Cardiac fibroblast (primary cell): ENCODE measurements at places on chromosomes 16 and 17.

GRCh38 chr16:47565454-47565853, 104.3 kb downstream of the PHKB start:
- peak; percentile 77 for DNase-seq

GRCh38 chr16:4097826-4098240, 18.4 kb downstream of the ADCY9 start:
- DNase-seq, result peak; percentile 76

GRCh38 chr16:57341441-57342303, 16.9 kb upstream of the CCL22 start:
- DNase-seq, result peak; percentile 90

GRCh38 chr16:84884596-84885341, 65.0 kb downstream of the CRISPLD2 start:
- peak; percentile 44 for DNase-seq

DNA sequence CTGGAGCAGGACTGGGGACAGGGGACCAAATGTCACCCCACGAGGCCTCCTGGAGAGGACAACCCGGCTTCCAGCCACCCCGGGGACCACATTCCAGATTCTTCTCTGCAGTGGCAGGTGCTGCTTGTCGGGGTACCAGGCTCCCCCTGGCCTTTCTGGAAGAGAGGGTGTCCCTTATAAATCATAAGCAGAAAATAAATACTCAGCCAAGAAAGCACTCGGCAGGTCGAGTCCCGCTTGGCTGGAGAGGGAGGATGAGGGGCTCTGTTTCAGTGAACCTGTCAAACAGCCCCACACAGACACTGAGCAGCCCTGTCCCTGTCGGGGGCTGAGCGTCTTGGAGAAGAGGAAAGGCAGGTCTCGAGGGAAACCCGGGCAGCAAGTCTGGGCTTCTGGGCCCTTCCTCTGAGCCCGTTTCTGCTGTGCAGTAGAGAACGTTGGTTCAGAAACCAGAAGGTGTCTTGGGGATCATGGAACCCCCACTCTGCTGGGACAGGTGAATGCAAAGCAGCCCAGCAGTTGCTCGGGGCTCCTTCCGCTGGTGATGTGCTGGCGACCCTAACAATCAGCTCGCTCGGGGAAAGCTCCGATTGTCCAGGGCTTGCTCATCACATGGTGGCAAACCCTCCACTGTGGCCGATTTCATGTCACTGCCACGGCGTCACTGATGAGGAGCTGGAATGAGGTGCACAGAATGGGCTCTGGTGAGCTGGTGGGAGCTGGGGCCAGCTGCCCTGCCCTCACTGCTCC, 36.6 kb downstream of the COX4I1 start:
- no peak for DNase-seq

DNA sequence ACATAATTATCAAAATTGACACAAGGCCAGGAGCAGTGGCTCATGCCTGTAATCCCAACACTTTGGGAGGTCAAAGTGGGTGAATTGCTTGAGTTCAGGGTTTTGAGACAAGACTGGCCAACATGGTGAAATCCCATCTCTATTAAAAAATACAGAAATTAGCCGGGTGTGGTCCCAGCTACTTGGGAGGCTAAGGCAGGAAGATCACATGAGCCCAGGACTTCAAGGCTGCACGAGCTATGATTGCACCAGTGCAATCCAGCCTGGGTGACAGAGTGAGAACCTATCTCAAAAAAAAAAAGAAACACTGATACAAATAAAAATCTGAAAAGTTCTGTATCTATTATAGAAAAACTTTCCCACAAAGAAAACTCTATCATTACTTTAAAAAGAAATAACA, 15.5 kb downstream of the MYH10 start:
- DNase-seq, result no peak

GRCh38 chr17:55722016-55722736, 488 bp downstream of the TMEM100 start:
- DNase-seq, result no peak

GRCh38 chr17:13194887-13195286, 177.1 kb upstream of the ELAC2 start:
- no peak for DNase-seq

DNA sequence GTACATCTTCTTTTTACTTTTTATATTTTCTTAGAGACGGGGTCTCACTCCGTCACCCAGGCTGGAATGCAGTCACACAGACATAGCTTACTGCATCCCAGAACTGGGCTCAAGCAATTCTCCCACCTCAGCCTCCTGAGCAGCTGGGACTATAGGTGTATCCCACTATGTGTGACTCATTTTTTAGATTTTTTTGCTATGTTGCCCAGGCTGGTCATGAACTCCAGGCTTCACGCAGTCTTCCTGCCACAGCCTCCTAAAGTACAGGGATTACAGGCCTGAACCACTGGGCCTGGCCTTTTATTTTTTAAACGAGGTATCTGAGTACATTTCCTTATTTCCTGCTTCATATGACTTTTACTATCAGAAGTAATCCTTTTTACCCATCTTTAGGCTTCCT, 48.0 kb downstream of the GLG1 start:
- DNase-seq, result no peak
